ENCODE measurements at places on chromosomes 11 and 22.

DNA sequence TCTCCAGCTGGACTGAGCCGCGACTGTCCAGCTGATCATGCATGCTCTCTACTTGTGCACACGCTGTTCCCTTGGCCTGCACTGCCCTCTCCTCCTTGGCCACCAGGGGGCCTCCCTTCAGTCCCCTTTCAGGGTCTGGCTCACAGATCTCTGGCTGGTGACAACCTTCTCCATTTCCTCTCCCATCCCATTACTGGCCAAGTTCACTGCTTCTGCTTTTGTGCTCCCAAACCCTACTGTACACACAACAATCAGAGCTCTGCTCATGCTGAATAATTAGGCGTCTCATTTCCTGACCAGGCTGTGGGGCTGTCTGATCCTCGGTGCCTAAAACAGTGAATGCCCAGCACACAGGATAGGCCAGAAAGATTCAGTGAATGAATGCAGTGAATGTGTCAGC is 224.0 kb upstream of the NARS2 start:
- no peak overlapping the region for H3K4me3 ChIP-seq
- no peak overlapping the region for H3K27ac ChIP-seq
- peaks cover 6% of the 10 kb centered on the region for H3K4me1 ChIP-seq
- no peaks in the 10 kb centered on the region for H3K36me3 ChIP-seq

GRCh38 chr11:121497176-121497998 is 44.6 kb upstream of the SORL1-AS1 start:
- no peak for DNase-seq
- no peak overlapping the region for H3K4me3 ChIP-seq
- no peaks in the 10 kb centered on the region for H3K4me1 ChIP-seq

- no peak overlapping the region for H3K4me3 ChIP-seq
- no peak overlapping the region for H3K27ac ChIP-seq
- no peaks in the 10 kb centered on the region for H3K27me3 ChIP-seq
- H3K4me1 ChIP-seq, result no peaks in the 10 kb centered on the region
- H3K36me3 ChIP-seq, result peaks cover 4% of the 10 kb centered on the region
Observed at GRCh38 chr11:10522921-10523320, 18.1 kb downstream of the RNF141 start.

DNA sequence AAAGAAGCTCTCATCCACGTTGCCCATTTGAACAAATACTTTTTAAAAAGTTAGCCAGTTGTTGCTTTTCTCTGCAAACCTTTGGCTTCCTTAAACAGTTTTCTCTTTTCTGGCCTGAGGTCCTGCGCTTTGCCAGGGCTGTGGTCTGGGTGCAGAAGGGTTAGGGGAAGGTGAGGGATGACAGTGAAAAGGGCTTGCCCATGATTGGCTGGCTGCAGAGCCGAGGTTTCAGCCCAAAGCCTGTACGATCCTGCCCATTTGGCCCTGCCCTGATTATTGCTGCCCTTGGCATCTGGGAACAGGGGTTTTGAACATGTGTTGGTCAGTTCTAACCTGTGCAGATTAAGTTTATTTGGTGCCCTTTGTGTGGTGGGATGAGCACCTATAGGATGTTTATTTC is 1.5 kb downstream of the INCENP start:
- peak overlapping the region; percentile 67 for H3K4me3 ChIP-seq
- H3K27ac ChIP-seq, result no peak overlapping the region
- peaks cover 8% of the 10 kb centered on the region for H3K4me1 ChIP-seq
- DNase-seq, result no peak
- peaks cover 13% of the 10 kb centered on the region for H3K36me3 ChIP-seq

- no peaks in the 10 kb centered on the region for H3K36me3 ChIP-seq
- DNase-seq, result no peak
- no peak overlapping the region for H3K27ac ChIP-seq
- H3K4me1 ChIP-seq, result no peaks in the 10 kb centered on the region
- H3K27me3 ChIP-seq, result no peaks in the 10 kb centered on the region
Observed at GRCh38 chr11:16191868-16192240, 164.5 kb downstream of the SOX6 start.

DNA sequence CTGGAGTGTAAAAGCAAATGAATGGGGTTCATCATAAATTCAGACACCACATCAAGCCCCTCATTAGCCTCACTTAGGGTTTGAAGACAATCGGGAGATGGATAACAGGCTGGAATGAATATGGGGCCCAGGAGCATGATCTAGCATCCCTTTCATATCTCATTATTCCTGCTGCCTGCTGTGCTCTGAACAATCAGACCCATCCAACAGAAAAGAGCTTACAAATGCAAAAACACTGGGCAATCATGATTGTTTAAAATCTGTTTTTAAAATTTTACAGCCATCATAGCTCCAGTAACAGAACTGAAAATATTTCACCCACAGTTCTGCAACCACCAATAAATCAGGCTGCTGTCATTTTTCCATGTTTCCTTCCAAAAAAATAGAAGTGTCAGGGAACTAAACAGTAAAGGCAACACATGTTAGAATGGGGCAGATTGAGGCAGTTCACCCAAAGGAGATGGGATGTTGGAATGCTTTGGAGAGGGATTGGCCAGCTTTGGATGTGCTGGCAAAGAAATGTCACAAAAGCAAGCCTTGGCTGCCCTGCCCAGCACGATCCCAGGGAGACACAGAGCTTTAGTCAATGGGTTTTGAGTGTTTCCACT is 47.8 kb upstream of the BMAL1 start:
- no peak overlapping the region for H3K27ac ChIP-seq
- H3K27me3 ChIP-seq, result no peaks in the 10 kb centered on the region
- no peaks in the 10 kb centered on the region for H3K36me3 ChIP-seq
- no peaks in the 10 kb centered on the region for H3K4me1 ChIP-seq

GRCh38 chr11:72446929-72447769 is 12.8 kb upstream of the CLPB start:
- no peaks in the 10 kb centered on the region for H3K36me3 ChIP-seq
- no peaks in the 10 kb centered on the region for H3K27me3 ChIP-seq
- no peak overlapping the region for H3K4me3 ChIP-seq
- no peaks in the 10 kb centered on the region for H3K4me1 ChIP-seq
- H3K27ac ChIP-seq, result no peak overlapping the region

DNA sequence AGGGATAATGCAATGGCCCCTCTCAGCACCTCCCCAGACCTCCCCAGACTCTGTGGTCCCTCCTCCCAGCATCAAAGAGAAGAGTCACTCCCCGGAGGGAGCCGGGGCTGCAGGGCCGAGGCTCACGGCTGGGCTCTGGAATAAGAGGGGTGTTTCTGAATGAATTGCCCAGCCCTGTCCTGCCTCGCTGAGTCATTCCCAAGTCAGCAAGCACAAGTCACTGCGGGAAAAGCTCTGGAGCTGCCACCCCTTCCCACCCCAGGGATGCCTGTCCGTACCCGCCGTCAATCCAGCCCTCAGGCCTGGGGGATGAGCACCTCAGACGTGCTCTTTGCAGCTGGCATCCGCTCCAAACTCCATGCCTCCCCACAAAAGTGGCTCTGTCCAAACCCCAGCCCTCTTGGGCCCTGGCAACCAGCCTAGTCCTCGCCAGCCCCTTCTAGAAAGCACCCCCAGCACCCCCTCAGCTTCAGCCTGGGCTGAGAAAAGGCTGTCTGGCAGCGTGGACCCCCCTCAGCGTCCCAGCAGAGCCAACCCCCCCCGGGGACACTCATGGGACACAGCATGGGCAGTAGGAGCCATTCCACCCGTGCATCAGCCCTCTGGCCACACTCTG is 22.7 kb downstream of the CELSR1 start:
- no peak overlapping the region for H3K4me3 ChIP-seq
- no peak overlapping the region for H3K27ac ChIP-seq
- H3K36me3 ChIP-seq, result no peaks in the 10 kb centered on the region
- H3K4me1 ChIP-seq, result peaks cover 8% of the 10 kb centered on the region
- no peak for DNase-seq
- no peaks in the 10 kb centered on the region for H3K27me3 ChIP-seq

DNA sequence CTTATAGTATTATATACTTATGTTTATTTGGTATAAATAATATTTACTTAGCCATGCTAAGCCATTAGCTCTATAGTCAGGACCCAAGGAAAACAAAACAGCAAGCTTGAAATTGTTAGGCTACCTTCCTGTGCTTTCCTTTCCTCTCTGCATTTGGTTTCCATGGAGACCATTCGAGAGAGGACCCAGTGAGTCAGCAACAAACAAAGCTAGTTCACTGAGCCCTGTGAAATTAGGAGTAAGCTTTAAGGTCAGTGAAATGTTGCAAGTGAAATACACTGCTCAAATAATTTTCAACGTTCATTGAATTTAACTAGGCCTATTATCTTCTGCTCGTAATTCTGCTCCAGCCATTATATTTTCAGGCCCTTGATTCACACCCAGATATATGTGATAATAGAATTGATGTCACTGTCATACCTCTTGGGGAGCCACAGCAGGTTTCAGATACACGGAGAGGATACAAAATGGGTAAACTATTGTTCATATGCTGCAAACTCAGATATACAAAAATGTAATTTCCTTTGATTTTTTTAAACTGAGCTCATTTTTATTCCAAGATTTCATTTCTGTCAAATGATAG is 9.1 kb upstream of the OR10D3 start:
- H3K36me3 ChIP-seq, result no peaks in the 10 kb centered on the region
- 0 out of 2 replicates have a peak, but pooled peaks cover 2% of the 10 kb centered on the region for H3K4me1 ChIP-seq
- H3K27ac ChIP-seq, result no peak overlapping the region
- H3K4me3 ChIP-seq, result no peak overlapping the region
- H3K27me3 ChIP-seq, result peaks cover 19% of the 10 kb centered on the region

GRCh38 chr11:21069909-21070308 is 400.5 kb downstream of the NELL1 start:
- H3K27ac ChIP-seq, result no peak overlapping the region
- no peaks in the 10 kb centered on the region for H3K36me3 ChIP-seq
- no peaks in the 10 kb centered on the region for H3K27me3 ChIP-seq
- H3K4me1 ChIP-seq, result peaks cover 4% of the 10 kb centered on the region
- no peak for DNase-seq

DNA sequence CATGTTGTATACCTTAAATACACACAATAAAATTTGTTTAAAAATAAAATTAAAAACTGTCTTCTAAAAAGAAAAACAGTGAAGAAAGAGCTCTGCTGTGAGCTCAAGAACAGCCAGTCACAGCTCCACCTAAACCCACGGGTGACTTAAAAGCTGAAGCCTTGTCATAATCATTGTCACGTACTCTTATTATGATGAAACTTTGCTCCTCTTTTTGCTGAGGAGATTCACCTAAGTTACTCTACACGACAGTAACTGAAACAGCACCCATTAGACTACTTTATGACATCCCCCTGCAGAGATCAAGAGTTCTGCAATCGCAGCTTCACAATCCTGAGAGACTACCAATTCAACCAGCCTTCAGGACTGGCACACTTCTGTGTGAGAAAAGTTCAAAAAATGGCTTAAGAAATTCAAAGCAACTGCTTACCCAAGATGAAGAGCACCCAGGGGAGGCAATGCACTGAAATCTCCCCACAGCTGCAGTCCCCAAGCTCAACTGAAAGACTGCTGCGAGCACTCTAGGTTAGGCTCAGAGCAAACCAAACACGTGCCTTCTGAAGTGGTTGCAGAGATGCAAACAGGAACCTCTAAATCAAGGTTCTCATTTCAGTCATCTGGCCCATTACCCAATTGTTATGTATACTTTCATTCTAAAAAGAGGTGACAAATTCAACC is at the start of gene JAML:
TSS of gene JAML (minus strand) at position 501 of the 678 bp plus-strand sequence. CDS start 10,145 bp downstream, outside the sequence.
- H3K4me1 ChIP-seq, result no peaks in the 10 kb centered on the region
- no peak for DNase-seq
- H3K4me3 ChIP-seq, result no peak within 1 kb of the TSS
- H3K27ac ChIP-seq, result no peak within 1 kb of the TSS

DNA sequence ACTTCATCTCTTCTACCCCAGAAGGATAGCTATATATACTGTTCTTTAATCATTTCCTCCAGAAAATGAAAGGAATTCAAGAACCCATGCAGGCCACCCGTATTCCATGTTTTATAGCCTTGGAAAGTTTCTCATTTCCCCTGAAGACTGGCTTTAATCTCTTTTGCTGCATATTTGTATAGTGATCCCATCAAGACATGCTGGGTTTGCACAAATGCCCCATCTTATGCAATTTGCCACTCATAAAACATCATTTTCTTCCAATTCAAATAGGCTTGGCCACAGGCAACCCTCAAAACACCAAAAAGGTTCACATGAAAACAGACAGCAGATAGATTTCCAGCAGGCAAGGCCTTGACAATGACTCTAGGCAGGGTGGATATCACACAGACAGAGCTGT is 28.3 kb upstream of the APOA1 start:
- no peak overlapping the region for H3K27ac ChIP-seq
- no peak for DNase-seq
- no peak overlapping the region for H3K4me3 ChIP-seq
- H3K27me3 ChIP-seq, result no peaks in the 10 kb centered on the region

DNA sequence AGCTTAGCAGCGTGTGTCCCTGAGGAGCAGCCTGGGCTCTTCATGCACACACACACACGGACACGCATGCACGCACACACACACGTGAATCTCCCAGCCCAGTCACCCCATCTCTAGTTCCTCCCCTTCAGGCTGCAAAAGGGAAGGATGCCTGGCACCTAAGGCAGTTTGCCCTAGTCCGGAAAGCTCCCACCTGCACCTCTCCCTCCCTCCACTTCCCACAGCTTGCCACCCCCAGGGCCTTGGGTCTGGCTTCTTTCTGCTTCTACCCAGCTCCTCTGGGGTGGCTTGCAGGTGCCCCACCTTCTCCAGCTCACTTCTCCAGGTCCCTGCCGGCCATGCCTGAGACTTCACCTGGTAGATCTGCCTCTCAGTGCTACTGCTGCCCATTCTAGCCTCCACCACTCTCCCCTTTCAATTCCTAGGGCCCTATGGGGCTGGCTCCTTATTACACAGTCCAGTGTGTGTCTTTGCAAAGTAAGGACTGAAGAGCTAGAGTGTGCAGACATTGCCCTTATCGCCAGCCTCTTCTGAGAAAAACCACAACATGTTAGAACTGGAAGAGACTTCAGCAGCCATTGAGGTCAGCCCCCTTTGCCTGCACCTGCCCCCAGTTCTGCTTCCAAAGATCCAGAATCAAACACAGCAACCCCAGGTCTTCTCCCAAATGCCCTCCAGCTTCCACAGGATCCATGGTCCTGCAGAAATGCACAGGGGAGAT is 33.5 kb upstream of the CHST1 start:
- H3K4me3 ChIP-seq, result no peak overlapping the region
- no peak overlapping the region for H3K27ac ChIP-seq
- H3K27me3 ChIP-seq, result peaks cover 5% of the 10 kb centered on the region
- no peaks in the 10 kb centered on the region for H3K4me1 ChIP-seq
- DNase-seq, result no peak

GRCh38 chr22:37196539-37197450 is 8.7 kb upstream of the C1QTNF6 start:
- H3K36me3 ChIP-seq, result no peaks in the 10 kb centered on the region
- DNase-seq, result no peak
- H3K4me1 ChIP-seq, result peaks cover 3% of the 10 kb centered on the region
- no peak overlapping the region for H3K27ac ChIP-seq
- H3K27me3 ChIP-seq, result no peaks in the 10 kb centered on the region

GRCh38 chr11:61985869-61986268 is 18.4 kb upstream of the FTH1 start:
- no peak for DNase-seq
- H3K4me1 ChIP-seq, result no peaks in the 10 kb centered on the region
- H3K36me3 ChIP-seq, result no peaks in the 10 kb centered on the region
- no peak overlapping the region for H3K27ac ChIP-seq
- H3K4me3 ChIP-seq, result no peak overlapping the region

Data from H1 (cell line).